ENCODE measurements at places on chromosomes 1 and 21.
A peak's percentile ranks its signal among the peaks of the same experiment; 100 is the strongest.

GRCh38 chr1:117659550-117660270 is 53.9 kb downstream of the TENT5C start:
- no peak for DNase-seq

DNA sequence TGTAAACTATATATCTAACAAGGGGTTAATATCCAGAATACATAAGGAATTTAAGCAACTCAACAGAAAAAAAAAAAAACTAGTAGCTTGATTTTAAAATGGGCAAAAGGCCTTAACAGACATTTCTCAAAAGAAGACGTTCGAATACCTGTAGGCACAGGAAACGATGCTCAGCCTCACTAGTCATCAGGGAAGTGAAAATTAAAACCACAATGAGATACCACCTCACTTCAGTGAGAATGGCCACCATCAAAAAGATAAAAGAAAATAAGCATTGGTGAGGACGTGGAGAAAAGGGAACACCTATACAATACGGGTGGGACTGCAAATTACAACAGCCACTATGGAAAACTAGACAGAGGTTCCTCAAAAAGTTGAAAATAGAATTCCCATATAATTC is 37.3 kb downstream of the NPHP4 start:
- no peak for DNase-seq

- peak; percentile 85 for DNase-seq
These were observed 9.3 kb downstream of the ATP1A2 start for GRCh38 chr1:160124705-160125478.

DNA sequence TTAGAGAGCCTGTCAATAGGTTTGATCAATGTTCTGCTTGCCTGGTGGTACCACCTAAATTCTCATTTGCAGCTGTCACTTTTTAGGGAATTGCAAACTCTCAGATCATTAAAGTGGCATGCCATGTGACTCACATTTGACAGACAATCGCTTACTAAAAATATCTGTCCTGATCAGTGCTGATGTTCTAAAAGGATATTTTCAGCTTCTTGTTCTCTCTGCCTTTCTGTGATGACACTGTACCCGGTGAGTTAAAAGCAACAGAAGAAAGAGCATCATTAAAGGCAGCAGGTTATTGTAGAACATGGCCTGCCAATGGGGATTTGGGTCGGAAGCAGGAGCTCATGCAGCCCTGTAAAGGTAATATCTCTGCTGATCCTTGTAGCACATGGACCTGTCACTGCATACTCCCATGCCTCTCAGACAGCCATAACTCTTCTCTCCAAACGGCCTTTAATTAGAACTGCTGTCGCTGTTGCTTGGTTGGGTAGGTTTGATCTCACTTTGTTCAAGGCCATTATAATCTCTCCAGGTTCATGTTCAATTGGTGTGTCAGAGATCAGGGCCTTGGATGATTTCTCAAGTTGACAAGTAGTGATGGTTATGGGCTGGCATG is 441.3 kb upstream of the DEPDC1 start:
- no peak for DNase-seq

GRCh38 chr1:205751036-205751651 is 1.2 kb upstream of the NUCKS1 start:
- peak; percentile 10 for DNase-seq

DNA sequence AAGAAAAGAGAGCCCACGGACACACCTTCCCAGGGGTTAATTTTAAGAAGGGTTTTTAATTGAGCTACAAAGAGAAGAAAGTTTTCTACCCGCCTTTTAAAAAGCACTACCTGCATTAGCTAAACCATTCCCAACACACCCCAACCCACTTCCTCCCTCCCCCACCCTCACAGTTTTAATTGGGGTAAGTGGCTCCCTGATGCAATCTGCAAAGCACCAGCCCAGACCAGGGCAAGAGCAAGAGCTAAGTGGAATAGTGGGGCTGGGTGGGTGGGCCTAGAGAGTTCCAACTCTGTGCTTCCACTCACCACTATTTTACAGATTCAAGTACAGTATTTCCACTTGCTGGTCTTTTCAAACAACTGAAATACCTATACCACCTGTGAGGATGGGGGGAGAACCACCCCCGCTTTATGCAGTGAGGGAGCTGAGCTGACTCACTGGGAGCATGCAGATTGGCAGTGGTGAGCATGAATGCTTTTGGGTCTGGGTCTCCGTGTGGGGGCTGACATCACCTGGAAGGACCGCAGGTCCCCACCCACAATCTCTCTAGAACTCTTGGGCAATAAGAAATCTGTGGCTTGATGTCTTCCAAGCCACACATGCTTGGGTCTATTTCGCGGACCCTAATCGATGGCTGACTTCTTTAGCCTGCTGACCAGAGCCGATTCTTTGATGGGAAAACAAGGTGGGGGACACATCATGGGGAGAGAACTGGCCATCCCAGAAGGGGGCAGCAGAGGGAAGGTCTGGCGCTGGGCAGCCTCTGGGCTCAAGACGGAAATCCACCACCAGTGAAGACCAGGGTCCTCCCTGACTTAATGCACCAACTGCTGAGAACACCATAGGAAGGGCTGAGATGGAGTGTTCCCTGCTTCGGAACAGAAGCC is 95.5 kb downstream of the SSBP3 start:
- peak; percentile 64 for DNase-seq

DNA sequence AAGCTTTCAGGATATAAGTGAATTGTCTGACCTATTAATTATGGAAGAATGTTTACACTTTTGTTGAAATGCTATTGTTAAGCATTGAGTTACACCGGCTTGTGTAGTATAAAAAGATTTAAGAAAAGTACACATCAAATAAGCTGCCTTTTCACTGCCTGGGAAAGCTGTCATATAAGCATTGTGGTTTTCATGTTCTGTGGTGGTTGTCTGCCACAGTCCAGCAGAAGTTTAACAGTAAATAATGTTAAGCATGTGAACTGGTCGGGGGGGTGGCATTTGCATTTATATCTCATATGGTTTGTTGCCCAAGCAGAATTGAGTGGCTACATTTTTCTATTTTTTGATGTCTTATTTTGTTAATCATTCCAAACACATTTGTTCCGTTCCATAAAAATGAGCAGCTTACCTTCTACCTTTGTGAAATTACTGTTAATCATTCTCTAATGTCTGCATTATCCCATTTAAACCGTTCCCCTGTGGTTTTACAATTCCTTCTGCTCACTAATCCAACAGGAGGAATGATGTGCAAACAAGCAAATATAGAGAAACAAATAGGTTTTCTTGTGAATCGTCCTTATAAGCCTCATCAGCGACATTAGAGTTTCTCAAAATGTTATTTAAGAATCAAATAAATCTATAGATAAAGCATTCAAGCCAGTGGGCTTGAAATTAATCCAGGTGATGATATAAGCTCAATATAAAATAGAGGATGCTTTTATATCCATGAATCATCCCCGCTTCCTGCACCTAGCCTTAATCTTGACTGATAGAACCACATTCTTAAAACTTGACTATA is 160.8 kb upstream of the SAMSN1 start:
- DNase-seq, result no peak

- DNase-seq, result peak; percentile 79
These were observed 178.1 kb upstream of the PBX1 start for GRCh38 chr1:164380893-164381292.

- no peak for DNase-seq
These were observed 6.4 kb upstream of the KRTAP10-3 start for GRCh38 chr21:44564886-44565598.

DNA sequence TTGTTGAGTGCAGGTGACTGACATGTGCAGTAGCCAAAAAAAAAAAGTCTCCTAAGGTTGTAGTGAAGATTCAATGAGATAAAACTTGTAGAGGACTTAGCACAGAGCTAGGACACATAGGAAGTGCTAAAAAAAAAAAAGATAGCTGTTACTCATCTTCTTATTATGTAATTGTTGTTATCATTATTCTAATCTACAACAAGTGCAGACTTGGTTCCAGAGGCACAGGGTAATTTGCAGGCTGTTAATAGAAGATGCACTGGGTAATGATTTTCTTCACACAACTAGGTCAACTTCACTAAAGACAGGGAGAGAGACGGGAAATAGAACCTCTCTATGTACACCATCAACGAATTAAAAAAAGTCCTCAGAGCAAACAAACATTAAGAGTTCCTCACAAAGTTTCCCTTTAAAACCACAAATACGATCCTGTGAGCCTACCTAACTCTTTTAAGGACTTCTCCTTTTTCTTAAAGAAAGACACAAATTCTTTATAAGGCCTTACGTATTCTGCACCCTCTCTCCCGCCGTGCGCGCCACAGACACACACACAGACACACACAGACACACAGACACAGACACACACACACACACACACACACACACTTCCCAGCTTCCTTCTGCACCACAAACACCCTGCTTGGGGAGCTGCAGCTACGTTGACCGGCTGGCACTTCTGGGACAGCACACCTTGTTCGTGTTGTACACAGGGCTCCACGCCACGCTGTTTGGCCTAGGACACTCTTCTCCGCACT is 49.8 kb upstream of the GADD45A start:
- no peak for DNase-seq

GRCh38 chr21:30434033-30434631 is 4.1 kb downstream of the KRTAP13-4 start:
- peak; percentile 6 for DNase-seq

GRCh38 chr1:17819129-17819802 is 64.1 kb downstream of the ACTL8 start:
- DNase-seq, result no peak

DNA sequence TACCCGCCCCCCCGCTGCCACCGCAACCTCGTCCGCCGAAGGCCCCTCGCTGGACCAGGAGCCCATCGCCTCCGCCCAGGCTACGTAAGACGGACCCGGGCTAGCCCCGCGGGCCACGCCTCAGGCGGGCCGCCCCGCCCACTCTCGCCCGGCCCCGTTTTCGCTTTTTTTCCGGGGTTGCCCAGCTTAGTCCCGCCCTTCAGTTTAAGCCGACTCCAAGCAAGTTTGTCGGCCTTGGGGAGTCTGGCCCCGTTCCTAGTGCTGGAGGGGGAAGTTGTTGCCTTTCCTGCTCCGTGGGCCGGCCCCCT is 3.0 kb downstream of the RUSC1 start:
- DNase-seq, result peak; percentile 93

DNA sequence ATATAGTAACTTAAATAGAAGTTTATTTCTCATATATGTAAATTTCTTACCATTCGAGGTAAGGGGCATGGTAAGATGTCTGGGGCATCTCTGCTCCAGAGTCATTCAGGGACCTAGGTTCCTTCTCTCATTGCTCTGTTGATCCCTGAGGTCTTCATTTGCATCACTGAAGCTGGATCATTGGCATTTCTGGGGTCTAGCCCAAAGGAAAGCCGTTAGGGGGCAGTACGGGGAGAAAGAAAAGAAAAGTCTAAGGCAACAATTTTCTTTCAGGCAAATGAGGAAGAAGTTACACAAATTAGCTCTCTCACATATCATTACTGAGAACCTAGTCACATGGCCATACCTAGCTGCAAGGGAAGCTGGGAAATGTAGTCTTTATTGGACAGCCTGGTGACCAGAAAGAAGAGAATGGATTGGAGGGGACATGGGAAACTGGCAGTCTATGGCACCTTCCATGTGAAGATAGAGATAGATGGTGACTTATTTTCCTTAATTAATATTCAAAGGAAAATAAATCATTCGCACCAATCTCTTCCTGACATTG is 10.2 kb upstream of the SUSD4 start:
- no peak for DNase-seq

GRCh38 chr1:157952601-157953000 is 40.8 kb upstream of the KIRREL1 start:
- DNase-seq, result no peak

DNA sequence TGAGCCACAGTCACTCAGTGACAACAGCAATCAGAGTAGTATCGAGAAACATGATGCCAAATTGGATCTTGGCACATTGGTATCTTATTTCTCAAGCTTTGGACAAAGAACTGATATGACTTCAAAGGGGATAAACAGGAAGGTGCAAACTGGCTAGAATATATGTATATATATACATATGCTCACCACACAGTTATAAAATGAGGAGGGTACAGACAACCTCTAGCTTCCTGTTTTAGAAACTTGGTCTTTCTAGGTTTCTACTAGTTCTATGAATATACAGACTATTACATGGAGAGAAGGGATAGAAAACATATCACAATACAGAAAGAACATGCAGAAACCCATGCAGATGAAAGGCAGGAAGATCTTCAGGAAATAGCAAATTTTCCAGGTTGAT is 292.1 kb upstream of the SNX7 start:
- DNase-seq, result no peak

DNA sequence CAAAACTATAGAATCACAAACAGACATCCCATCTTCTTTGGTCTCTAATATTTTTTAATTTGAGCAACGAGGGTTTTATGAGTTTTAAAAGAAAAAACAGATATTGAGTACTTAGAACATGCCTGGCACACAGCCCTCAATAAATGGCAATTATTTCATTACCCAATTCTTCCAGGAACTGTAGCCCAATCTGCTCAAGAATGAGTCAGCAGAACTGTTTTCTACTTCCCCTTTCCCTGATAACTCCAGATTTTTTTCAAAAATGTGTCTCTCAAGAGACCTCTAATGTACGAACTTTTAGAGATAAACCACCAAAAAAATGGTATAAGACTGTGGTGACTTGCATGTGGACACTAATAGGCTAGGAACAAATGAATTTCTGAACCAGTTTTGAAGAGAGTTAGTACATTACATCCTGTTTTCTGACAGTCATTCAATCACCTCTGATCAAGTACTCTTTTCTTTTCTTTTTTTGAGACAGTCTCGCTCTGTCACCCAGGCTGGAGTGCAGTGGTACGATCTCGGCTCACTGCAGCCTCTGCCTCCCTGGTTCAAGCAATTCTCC is 11.5 kb downstream of the ABL2 start:
- DNase-seq, result peak; percentile 47

GRCh38 chr21:32359719-32360260 is 33.0 kb downstream of the URB1 start:
- no peak for DNase-seq

GRCh38 chr1:200035397-200035955 is 8.0 kb downstream of the NR5A2 start:
- no peak for DNase-seq

- DNase-seq, result peak; percentile 96
These were observed 116.8 kb downstream of the TOMM20 start for GRCh38 chr1:235011599-235012435.

- DNase-seq, result no peak
These were observed 102.9 kb upstream of the TLR5 start for GRCh38 chr1:223245983-223246382.

DNA sequence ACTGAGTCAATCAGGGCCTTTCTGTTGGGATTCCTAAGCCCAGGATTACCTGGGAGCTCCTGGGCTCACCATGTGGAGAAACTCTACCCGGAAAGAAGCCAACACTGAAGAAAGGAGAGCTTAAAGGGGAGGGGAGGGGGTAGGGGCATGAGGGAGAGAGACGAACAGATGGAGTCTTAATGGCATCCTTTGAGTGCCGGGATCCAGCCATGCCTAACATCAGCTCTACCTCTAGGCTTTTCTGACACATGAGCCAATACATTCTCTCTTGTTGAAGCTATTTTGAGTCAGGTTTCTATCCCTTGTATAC is 75.0 kb downstream of the NPHP4 start:
- no peak for DNase-seq

Measured in AG20443 (cell line).